Glomerular endothelial cell (primary cell): ENCODE measurements at places on chromosomes 4 and X.

GRCh38 chr4:108058685-108059440, 69.2 kb downstream of the HADH start:
- DNase-seq: no peak

DNA sequence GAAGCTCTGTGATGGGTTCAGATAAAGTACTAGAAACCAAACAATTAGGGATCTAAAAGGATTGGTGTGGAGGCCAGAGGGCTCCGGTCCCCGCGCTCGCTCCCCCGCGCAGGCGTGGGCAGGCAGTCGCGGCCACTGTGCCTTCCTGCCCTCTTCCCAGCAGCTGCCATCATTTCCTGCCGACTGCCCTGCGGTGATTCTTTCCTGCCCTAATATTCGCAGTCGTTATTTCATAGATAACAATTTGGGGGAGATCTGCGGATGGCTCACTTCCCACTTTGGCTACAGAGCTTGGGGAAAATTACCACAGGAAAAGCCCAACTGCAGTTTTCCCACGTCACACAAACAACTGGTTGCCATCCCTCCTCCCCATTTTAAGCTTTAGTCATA, 2.2 kb downstream of the GRIA2 start:
- DNase-seq: no peak

- DNase-seq: no peak
These were observed 890.7 kb upstream of the INTU start for GRCh38 chr4:126742048-126742447.

GRCh38 chr4:7412554-7412912, 22.2 kb downstream of the PSAPL1 start:
- no peak for DNase-seq

DNA sequence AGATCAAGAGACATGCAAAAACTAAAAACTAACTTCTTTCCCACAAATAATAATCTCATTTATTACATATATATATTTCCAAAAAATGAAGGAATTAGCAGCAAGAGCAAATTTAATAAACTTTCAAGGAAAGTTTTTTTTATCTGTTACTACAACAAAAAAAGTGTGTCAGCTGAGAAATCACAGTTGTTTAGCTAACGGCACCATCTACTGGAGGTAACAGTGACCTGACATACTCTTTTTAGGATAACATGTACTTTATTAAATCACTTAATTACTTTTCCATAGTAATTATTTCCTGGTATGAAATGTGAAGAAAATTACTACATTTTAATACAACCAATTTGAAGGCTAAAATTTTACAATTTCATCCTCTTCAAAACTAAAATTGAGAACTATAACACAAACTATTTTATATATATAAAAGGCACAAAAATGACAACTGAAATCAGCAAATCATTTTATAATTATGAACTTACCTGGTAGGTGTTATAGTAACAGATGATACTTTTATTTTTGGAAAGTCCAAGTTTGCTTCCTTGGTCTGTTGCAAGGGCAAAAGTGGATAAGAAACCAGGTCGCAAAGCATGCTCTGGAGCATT, 9.1 kb downstream of the LAMTOR3 start:
- DNase-seq: peak; percentile 9

GRCh38 chr4:82493721-82494425, 63.5 kb downstream of the ENOPH1 start:
- no peak for DNase-seq

DNA sequence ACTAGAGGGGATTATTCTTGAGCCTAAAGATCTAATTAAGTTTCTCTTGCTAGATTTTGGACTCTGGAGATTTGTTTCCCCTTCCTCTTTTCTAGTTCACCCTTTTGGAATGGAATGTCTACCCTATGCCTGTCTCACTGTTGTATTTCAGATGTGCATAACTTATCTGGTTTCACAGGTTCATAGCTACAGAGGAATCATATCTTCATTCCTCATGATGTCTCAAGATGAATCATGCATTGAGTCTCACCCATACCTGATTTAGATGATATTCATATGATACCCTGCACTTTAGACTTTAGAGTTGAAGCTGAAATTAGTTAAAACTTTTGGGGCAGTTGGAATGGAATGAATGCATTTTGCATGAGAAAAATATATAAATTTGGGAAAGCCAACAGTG, 246.7 kb downstream of the HS3ST1 start:
- no peak for DNase-seq

- DNase-seq: no peak
These were observed 54.9 kb downstream of the ACOX3 start for GRCh38 chr4:8385611-8386010.

GRCh38 chr4:152579916-152580315, 44.0 kb upstream of the FBXW7 start:
- no peak for DNase-seq

- peak; percentile 65 for DNase-seq
These were observed 44.8 kb downstream of the GAB1 start for GRCh38 chr4:143381189-143382118.

DNA sequence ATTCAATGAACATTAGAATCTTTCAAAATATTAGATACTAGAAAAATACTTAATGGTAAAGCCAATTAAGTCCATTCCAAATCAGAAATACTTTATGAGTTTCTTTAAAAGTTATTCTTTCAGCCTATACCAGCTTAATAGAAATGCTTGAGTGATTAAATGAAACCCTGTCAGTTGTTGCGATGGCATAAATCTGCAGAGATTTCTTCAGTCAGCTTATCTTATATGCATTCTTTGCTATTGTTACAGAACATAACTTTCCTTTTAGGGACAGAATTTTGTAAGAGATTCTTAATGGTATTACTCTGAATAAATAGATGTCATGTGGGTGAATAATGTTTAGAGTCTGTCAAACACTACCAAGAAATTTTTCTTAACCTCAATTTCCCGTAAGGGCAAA, 325.0 kb upstream of the HAND2 start:
- no peak for DNase-seq
